MV-4-11 (cell line): ENCODE measurements at places on chromosomes 1 and 21.

DNA sequence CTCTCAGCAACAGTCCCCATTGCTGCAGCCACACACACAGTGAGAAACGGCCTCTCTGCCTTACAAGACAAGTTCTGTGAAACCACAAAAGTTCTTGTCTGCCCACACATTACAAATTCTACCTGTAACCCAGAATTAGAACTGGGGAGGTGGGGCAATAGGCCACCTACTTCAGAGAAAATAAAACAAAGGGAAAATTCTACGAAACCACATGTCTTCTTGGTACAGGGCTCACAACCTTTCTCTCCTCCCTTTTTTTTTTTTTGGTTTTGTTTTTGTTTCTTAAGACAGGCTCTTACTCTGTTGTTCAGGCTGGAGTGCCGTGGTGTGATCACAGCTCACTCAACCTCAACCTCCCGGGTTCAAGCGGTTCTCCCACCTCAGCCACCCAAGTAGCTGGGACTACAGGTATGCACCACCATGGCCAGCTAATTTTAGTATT, 30.2 kb downstream of the LPAR3 start:
- no peak for DNase-seq

- DNase-seq: no peak
Measured at GRCh38 chr1:186626356-186626932, 53.8 kb downstream of the PTGS2 start.

DNA sequence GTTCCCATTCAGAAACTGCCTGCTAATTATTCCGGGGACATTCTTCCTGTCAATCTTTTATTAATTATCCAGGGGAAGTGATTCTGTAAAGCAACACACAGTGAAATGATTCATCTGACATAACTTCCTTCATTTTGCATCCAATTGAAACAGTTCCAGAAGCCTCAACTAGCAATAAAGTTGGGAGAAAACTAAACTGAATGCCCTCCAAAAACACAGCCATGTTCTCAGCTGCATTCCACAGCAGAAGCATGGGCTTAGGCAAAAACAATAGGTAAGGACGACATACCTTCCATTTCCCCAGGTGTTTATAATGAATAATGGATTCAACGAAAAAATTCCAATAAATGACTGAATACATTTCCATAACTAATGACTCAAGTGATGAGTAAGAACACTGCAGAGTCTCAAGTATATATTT, 36.9 kb upstream of the TARBP1 start:
- peak; percentile 64 for DNase-seq

DNA sequence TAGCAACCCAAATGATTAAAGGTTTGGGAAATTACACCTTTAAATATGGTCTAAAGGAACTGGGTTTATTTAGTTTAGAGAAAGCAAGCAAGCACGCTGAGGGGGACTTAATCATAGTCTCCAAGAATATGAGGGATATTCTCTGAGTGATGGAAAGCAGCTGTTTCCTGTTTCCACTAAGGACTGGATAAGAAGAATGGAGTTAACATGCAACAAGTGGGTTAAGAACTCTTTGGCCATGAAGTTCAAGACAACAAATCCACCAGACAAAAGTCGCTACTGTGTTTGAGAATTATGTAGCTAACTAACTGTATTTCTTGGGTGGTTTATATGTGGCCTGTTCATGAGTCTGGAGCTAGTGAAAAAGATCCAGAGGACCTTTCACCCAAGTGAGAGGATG, 85.7 kb downstream of the TGFB2 start:
- DNase-seq: no peak

GRCh38 chr1:93753791-93754763, 72.4 kb upstream of the BCAR3 start:
- peak; percentile 78 for DNase-seq

DNA sequence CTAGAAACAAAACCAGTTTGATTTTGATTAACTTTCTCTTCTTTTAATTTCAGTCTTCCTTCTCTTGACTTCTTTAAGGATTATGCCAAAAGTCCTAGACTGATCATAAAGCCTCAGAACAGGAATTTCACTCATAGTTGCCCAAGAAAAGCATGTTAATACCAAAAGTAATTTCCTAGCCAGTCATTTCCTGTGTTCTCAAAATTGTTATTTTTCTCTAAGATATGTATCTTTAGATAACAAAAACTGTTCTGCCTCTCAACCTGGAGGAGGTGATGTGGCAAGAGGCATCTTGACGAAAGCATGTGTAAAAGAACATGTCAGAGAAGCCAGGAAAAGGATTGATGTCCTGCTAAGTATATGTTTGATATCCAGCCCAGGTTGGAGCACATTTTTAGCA, 78.0 kb upstream of the IPO9 start:
- DNase-seq: no peak

DNA sequence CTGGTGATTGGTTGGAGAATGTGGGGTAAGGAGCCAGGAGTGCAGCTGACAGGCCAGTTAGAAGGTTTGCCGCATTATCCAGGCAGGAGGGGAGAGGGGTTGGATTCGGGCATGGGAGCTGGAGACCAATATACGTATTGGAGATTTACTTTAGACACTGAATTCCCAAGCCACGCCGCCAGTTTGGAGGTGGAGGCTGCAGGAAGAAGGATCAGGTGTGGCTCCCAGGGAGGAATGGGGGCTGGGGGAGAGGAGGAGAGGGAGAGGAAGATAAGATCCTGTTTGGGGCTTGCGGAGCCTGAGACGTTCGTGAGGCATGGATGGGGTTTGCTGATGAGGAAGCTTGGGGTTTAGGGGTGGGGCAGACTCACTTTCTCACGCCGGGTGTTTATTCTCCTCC, 155.1 kb upstream of the IGSF21 start:
- DNase-seq: no peak

GRCh38 chr21:17775431-17776126, 43.6 kb downstream of the C21orf91 start:
- DNase-seq: no peak

- peak; percentile 53 for DNase-seq
Measured at GRCh38 chr21:25456672-25457071, 150.6 kb downstream of the MRPL39 start.

DNA sequence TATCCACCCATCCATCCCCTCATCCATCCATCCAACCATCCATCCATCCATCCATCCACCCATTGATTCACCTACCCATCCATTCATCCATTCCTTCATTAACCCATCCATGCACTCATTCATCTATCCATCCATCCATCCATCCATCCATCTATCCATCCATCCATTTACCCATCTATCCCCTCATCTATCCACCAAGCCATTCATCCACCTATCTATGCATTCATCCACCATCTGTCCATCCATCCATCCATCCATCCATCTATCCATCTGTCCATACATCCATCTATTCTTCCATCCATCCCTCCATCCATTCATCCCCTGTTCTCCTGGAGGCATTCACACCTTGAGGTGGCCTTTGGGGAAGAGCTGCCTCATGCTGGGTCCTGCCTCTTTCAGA, 107.0 kb downstream of the PRDM16 start:
- DNase-seq: no peak

DNA sequence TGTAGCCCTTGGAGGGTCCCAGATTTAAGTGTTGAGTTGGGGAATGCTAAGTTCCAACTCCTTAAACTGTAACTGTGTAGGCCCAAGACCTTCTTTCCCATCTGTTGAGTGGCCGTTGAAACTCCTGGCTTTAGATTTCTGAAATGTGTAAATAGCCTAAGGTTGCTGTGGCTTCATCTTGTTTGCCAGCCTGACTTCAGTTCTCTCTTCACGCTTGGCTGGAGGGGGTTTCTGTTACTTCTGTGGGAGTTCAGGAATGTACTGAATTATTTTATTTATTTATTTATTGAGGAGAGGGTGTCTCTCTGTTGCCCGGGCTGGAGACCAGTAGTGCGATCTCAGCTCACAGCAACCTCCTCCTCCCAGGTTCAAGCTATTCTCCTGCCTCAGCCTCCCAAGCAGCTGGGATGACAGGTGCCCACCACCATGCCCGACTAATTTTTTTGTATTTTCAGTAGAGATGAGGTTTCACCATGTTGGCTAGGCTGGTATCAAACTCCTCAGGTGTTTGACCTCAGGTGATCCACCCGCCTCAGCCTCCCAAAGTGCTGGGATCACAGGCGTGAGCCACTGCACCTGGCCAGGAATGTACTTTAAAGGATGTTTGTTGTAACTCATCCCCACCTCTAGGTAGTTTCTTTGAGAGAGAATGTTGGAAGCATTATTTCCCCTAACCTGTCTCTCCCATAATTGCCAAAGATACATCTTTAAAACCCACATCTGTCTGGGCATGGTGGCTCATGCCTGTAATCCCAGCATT, 5.9 kb downstream of the TTC39A start:
- DNase-seq: no peak

- no peak for DNase-seq
Measured at GRCh38 chr1:67880056-67880601, 46.9 kb upstream of the GNG12 start.

GRCh38 chr1:203304391-203304918, 864 bp upstream of the BTG2 start:
- peak; percentile 46 for DNase-seq

DNA sequence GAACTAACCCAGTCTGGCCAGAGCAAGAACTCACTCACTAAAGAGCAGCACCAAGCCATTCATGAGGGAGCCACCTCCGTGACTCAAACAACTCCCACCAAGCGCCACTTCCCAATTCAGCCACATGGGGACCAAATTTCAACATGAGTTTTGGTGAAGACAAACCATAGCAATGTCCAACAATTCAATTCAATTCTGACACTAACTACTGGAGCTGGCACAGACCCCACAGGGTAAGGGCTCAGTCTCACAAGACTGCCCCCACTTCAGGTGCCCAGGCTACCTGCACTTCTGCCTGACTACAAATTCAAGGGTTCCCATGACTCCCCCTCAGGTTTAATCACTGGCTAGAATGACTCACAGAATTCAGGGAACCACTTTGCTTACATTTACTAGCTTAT, 48.8 kb upstream of the RAP1A start:
- DNase-seq: peak; percentile 43

- DNase-seq: peak; percentile 36
Measured at GRCh38 chr1:21816602-21817302, 4.7 kb downstream of the LDLRAD2 start.

- DNase-seq: peak; percentile 62
Measured at GRCh38 chr1:84704872-84705417, 14.7 kb upstream of the SSX2IP start.

GRCh38 chr1:96292141-96292540, 429.4 kb upstream of the PTBP2 start:
- no peak for DNase-seq

GRCh38 chr1:66758241-66758755, 6.0 kb downstream of the DYNLT5 start:
- peak; percentile 88 for DNase-seq

DNA sequence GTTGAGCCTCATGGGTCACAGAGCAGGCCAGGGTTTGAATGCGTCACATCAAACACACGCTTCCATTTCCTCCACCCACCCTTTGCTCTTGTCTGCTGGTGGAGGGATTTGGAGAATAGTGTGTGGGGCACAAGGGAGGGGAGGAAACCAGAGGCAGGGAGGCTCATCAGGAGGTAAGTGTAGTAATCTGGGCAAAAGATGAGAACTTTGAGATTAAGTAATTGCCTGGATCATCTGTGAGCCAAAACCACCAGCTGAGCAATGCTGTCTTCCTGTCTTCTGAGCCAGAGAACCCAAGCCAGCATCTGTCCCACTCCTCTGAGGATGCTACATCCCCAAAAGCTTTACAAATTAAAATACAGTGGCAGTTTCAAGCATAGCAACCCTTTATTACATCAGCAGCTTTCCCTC, 45.2 kb downstream of the C8B start:
- no peak for DNase-seq

GRCh38 chr1:33810571-33810970, 53.3 kb upstream of the HMGB4 start:
- DNase-seq: no peak

DNA sequence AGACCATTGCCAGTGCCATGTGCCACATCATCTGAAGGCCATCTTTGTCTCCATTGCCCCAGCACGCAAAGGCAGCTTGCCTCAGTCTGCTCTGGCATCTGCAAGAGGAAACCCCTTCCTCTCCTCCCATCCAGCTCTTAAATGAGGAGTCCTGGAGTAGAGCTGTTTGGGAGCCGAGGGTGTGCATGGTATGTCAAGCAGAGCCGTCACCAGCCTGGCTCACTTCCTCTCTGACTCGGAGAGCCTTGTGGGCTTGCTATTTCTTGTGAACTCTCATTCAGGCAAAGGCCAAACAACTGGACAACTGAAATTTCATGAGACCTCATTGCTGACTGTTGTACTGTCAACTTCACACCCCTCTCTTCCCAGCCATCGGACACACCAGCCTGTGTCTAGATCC, 143.9 kb downstream of the SIPA1L2 start:
- DNase-seq: peak; percentile 14

DNA sequence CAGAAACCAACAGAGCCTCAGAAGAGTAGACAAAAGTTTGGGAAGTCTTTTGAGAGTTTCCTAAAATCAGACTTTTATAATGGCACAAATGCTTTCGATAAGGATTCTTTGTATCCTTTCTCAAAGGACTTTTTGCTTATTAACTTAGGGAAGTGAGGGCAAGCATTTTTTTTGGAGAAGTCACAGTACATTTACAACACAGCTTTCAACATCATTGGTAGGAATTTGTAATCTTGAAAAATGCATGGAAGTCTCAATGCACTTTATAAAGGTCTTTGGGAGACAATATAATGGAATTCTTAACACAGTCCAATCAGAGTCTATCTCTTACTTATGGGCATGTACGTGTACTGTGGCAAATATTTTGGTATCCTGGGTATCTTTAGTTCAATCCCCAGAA, 325.8 kb upstream of the NR5A2 start:
- DNase-seq: no peak

DNA sequence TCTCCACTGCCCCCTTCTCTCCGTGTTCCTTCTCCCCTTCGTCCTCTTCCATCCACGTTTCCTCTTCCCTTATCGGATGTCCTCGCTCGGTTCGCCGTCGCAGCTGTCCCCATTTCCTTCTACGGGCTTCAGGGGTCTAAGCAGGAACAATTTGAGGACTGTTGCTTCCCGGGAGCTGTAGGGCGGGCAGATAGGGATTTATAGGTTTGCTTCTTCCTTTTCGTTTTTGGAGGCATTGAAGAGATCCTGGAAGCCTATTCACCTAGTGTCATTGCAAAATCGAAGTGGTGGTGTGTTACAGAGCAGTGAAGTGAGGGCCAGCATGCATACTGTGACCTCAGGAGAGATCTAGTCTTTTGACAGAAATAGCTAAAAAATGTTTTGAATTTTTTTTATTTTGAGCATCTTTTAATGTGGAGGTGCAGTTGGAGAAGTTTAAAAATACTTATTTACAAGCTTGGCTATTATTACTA, 897 bp downstream of the ZYG11B start:
- no peak for DNase-seq

DNA sequence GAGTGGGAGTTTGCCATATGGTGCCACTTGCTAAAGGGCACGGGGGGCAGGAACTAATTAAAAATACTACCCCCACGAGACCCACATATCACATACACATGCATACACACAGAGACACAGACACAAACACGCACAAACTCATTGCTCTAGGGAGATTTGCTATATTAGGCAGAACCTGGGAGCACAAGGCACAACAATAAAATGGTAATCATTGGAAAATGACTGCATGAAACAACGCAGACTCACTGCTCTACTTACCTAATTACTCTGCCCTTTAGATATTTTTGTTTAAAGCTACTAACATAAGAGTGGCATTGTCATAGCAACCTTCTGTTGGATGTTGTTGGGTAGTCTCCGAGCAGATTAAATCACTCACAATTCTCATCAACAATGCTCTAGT, 20.3 kb upstream of the RGS4 start:
- no peak for DNase-seq
